ENCODE measurements at places on chromosomes 2 and 18.
A peak's percentile ranks its signal among the peaks of the same experiment; 100 is the strongest.

GRCh38 chr2:178796079-178796677, 11.0 kb downstream of the TTN start:
- no peak for DNase-seq

- DNase-seq = peak; percentile 55
These were observed 25.6 kb downstream of the IKZF2 start for GRCh38 chr2:213125646-213126347.

DNA sequence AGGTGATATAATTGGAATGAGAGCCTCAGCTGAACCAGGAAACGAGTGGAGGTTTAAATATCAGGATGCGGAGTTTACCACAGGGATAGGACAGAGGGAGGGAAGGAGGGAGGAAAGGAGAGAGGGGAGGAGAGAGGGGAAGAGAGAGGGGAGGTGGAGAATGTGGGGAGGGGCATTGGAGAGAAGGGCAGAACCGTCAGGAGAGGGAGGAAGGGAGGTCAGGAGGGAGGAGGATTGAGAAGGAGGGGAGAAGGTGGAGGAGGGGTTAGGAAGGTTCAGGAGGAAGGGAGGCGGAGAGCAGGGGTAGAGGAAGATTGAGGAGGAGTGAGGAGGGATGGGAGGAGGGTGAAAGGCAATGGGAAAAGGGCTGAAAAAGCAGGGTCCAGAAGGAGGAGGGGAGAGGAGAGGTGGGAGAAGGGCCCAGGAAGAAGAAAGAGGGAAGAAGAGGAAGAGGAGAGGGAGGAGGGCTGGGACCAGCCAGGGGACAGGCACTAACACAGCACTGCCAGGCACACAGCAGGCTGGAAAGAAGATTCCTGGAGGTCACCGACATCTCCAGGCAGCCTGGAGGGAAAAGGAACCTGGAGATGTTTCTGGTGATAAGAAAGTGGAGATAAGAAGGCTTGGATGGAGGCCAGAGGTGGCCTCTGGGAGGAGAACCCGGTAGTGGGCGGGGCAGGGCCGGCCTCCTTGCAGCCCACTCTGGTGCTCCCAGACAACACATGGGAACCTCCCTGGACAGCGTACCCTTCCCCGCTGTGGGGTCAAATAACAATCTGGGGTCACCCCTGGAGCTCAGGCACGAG, 176.7 kb upstream of the SMAD2 start:
- no peak for DNase-seq

- DNase-seq = no peak
These were observed 514.7 kb upstream of the CDH7 start for GRCh38 chr18:65235966-65236624.

DNA sequence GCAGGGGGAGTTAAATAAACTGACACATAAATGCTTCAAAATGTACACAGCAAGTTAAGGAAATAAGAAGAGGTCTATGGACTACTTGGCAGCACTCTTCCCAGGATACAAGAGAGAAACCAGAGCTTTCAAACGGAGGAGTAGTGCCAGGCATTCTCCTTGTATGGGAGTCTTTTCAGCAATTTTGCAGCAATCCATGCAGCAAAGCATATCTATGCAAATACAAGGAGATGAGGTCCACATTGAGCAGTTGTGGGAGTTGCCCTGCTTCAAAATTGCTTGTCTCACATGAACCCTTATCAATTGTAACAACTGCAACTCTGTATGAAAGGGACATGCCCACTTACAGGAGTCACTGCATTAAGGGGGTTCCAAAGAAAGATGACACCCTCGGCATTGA, 37.8 kb downstream of the SCN9A start:
- DNase-seq = no peak

DNA sequence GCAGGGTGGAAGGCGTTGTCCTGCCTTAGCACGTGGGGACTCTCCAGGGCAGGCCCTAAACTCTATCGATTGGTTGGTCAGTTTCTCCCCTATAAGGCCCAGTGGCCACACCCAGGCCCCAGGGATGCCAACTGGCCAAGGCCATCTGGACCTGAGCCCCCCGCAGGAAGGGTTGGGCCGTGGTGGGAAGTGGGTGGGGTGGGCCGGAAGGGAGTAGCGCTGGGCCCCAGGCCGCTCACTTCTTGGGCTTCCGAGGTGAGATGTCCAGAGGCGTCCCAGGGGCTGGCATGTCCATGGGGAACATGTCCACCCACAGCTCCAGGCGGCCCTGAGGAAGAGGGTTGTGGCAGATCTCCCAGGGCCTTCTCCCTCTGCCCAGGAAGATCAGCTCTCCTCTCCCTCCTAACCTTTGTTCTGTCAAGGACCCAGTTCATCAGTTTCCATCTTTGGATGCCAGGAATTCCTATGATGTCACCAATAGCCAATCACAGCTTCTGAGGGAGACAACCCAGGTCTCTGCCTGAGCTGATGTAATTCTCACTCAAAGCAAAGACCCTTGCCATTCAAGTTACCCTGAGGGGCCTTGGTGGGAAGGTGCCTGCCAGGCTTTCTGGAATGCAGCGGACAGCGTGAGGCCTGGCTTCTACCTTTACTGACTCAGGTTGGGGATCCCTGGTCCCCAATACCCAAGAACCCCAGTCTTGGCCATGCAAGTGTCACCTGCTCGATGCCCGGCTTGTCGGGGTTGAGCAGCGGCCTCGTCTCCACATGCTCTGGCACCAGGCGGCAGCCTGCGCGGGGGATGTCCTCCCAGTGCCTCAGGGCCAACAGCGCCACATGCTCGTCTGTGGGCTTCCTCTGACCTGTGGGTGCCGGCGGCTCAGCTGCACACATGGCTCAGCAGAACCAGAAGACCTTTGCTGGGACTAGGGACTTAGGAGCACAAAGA, 14.4 kb downstream of the OTOF start:
- no peak for DNase-seq

DNA sequence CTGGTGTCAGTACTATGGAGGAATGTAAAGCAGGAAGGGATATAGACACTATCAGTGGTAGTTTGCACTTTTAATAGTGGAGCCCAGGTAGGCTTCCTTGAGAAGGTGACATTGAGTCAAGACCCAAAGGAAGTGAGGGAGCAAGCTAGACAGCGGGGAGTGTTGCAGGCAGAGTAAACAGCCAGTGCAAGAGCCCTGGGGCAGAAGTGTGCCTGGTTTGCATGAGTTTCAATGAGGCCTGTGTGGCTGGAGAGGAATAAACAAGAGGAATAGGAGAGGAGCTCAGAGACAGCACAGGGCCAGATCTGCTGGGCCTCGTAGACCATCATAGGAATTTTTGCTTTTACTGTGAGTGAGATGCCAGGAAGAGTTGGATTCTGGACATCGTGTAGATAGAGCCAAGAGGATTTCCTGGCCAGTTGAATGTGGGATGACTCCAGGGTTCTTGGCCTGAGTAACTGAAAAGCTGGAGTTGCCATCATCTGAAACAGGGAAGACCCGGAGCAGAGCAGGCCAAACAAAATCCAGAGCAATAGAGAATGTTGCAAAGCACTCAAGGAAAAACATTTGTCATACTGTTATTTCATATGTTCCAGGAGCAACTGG, 102.5 kb downstream of the SP3 start:
- no peak for DNase-seq

DNA sequence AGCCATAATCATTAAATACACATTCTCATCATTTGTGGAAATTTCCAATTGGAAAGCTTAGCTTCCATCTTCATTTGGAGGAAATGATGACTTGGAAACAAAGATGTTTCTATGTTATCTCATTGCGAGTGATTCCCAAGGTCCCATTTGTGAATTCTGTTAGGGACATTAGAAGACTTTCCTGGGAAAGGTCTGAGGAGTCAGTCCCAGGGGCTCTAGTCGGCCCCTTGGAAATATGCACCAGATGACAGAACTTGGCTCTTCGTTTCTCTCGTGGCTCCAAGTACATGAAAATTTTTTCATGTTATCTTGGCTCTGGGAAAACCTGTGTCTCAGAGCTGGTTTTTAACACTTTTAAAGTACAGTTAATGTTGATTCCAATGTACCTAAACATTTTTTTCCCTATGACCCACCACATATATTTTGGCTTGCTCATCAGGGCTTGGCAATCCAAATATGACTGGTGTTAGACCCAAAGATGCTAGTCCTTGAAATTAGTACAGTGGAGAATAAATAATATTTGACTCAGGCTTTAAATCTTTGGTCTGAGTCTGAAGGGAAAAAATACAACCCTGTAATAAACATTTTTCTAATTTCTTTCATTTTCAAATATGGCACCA, 15.4 kb upstream of the CAVIN2 start:
- DNase-seq = no peak

- DNase-seq = no peak
These were observed 63.4 kb downstream of the NYAP2 start for GRCh38 chr2:225462945-225463344.

GRCh38 chr18:34494359-34494696, 215.8 kb upstream of the DTNA start:
- DNase-seq = no peak

- DNase-seq = no peak
These were observed 67.6 kb upstream of the OTOS start for GRCh38 chr2:240208096-240208495.

- no peak for DNase-seq
These were observed 2.8 kb downstream of the IRS1 start for GRCh38 chr2:226796840-226797288.

DNA sequence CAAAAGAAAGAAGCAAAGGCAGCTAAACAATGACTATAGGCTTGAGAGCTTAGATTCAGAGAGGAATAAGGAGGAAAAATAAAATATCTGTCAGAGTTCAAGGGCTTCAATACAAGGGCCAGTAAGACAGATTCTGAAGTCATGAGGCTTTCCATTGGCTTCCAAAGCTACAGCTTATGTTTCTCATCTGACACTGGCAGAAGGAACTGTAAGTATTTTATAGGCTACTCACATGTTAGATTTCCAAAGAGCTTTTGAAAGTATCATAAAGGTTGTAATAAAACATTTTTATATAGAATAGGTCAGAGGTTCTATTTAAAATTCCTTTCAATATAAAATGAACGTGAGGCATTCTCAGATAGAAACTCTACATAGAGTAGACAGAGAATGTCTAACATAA, 746.6 kb upstream of the NXPH2 start:
- DNase-seq = no peak

GRCh38 chr18:44922968-44923367, 242.3 kb downstream of the SETBP1 start:
- no peak for DNase-seq

- no peak for DNase-seq
These were observed 38.3 kb downstream of the ZEB2 start for GRCh38 chr2:144481666-144482065.

DNA sequence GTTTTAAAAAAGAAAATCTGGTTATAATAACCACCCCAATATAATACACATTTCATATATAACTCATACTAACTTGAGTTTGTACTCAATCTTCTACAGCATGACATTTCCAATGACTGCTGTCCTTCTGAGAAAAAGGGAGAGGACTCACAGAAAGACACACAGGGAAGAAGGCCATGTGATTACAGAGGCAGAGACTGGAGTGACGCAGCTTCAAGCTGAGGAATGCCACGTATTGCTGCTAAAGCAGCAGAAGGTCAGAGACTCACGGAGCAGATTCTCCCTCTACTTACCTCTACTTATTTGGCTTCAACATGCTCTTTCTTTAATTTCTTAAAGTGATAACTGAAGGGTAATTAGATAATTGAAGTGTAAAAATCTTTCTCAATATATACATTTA, 753.5 kb upstream of the PKDCC start:
- DNase-seq = no peak

- DNase-seq = no peak
These were observed 71.1 kb upstream of the TFCP2L1 start for GRCh38 chr2:121356058-121356640.
